Gastroesophageal sphincter (tissue), 4 donors: ENCODE measurements at places on chromosomes 1 and 21. TPM values are rescaled to one million over a fixed set of nuclear protein-coding genes. Genes with fewer than 3 reads are reported as not detected.

GRCh38 chr1:210200124-210200736 lies 32.4 kb upstream of the SERTAD4 start:
- no peak for ATAC-seq

GRCh38 chr1:52403566-52404115 lies 582 bp downstream of the ORC1 start:
- ATAC-seq: peak; percentile 10

GRCh38 chr21:25467896-25468295 lies 139.4 kb downstream of the MRPL39 start:
- no peak for ATAC-seq

DNA sequence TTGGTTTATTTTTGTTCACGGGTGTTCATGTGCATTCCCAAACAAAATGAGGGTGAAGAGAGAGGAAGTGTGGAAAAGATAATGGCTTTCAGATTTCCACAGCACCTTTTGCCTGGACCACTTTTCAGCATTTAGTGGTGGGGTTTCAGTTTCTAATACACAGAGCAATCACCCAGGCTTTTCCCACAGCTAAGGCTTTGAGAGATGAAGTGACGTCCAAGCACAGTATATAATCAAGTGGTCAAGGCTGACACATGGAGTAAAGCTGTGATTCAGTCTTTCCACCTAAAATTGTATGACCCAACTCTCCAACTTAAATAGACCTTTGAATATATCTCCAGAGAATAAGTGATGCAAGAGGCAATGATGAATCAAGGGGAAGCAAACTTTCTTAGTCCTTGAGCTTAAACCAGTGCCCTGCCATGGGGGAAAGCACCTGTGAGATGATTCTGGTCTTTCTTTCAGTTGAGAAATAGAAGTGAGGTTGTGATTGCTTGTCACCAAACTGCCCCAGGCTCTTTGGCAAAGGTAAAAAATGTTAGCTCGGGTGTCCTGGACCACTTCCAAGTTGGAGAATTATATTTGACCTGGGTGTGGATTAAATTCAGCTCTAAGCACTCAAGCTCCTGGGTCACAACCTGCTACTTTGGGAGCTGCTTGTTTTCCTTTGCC lies 2.4 kb upstream of the PIK3R3 start:
- no peak for ATAC-seq

DNA sequence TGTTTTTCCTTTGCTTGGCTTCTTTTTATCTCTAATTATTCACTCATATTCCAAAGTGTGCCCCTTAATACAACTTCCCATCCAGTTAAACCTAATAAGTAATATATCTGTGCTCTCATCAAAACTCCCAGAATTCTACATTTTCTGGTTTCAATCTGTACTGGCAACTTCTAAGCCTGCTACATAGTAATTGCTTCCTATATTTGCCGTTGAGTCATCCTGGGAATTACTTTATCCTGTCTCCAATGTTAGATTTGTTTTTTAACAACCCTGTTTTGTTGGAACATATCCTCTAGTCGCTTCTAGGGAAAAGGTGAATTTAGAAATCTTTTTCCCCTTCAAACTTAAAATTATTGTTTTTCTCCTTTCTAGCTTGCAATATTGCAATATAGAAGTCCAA lies 620.5 kb upstream of the PKN2 start:
- no peak for ATAC-seq

GRCh38 chr21:43299441-43300277 lies 127.3 kb downstream of the SIK1 start:
- no peak for ATAC-seq

- ATAC-seq: no peak
These were observed 11.1 kb downstream of the EEIG2 start for GRCh38 chr1:108570998-108571401.

DNA sequence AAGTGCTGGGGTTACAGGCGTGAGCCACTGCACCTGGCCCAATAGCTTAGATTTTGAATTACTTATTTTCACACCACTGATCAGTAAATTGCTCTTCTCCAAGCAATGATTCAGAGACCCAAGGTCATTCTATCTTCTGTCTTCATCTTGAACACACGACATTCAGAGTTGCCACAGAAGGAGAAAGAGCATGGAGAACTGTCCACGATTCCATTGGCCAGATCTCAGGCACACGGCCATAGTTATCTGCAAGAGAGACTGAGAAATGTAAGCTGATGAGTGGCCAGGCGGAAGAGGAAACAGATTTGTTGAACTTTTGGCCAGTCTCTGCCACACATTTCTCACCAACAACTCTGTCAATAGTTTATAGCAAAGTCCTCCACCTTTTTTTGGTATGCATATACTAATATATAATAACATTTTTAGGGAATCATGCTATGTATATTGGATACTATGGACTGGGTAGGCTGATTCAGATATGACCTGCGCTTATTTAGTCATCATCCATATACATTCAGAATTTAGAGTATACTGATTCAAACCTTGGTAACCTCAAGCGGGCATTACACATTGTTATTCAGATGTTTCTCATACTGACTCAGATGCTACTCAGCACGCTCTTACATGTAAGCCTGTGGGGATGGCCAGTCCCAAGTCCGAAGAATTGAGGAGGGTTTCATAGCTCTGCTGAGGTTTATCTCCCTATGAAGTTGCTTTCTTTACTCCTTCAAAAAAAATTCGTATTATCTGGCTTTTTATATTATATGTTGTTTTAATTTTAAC lies 25.5 kb upstream of the CAP1 start:
- no peak for ATAC-seq

DNA sequence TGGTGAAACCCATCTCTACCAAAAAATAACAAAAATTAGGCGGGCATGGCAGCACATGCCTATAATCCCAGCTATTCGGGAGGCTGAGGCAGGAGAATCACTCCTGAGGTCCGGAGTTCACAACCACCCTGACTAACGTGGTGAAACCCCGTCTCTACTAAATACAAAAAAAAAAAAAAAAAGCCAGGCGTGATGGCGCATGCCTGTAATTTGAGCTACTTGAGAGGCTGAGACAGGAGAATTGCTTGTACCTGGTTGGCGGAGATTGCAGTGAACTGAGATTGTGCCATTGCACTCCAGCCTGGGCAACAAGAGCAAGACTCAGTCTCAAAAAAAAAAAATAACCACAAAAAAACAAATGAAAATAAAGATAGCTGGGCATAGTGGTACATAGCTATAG lies 42.3 kb downstream of the CC2D1B start:
- ATAC-seq: no peak

DNA sequence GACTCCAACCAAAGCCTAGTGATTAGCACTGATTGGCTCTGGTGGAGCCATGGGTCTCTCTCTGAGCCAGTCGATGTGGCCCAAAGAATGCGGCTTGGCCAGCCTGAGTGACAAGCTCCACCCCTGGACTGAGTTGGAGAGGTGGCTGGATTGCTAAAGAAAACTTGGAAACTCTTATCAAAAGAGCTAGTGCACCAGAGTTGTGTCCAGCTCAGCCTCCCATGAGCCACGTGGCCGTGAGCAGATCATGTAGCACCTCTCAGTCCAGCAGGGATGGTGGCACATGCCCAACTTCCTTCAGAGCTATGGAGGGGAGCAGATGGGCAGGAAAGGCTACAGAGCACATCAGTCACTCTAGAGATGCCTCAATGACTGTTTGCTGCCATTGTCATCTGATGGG lies 142.8 kb upstream of the VAMP3 start:
- ATAC-seq: no peak

DNA sequence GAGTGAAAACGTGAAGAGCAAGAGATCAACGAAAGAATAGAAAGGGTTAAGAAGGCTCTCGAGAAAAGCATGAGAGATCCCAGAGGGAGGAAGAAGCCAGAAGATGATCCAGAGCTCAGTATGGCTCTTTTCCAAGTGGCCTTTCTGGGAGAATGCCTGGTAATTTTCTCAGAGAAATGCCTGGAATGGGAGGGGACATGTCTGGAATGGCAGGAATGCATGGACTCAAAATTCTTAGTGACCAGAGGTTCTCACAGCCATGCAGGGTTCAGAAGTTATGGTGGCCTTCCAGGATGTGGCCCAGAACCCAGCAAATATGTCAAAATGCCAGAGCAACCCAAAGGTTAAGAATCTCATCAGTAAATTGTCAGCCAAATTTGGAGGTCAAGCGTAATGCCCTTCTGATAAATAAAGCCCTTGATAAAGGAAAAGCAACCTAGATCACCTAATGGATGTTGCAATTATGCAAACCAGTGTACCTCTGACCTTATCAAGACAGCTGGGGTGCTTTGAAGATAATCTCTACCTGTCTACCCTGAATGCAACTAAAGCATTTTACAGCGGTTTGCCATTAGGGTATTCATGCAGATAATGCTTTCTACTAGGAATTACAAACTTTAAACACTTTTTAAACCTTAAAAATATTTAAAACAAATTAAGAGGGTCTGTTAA lies 53.1 kb downstream of the NBPF6 start:
- no peak for ATAC-seq

DNA sequence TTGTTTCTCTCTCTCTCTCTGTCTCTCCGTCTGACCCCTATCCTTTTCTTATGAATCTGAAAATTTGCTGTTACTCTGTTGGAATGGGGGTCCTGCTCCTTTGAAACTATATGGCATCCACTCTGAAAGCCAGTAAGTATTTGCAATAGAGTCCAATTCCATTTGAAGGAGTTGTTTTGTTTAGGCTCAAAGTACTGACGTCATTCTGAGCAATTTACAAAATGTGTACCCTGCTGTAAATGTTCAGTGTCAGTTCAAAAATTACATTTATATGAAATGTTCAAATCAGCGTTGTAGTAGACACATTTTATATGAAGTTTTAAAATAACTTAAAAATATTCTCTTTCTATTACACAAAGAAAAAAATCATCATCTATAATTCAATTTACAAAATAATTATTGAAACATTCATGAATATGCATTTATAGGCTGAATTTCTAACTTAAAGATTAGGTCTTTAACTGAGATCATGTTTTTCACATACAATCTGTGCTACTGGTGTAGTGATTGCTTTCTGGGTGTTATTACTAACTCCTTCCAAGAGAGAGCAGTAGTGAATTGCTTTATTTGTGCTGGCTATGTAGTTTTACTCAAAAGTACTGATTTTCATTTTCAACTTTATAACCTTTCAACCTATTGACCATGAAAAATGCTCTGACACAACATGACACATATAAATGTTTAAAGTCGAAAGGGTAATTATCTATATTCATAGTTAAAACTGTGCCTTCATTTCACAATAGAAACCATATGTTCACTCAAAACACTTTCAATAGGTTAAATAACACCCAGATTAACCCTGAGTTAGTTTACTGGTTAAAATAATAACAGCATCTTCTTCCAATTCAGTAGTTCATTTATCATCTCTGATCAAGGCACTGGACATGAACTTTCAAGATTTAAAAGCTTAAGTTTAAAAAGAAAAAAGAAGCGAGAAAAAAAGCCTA lies 253.1 kb upstream of the ADGRL4 start:
- ATAC-seq: no peak

BRWD1 gene
- total RNA-seq: 68.9 TPM

VAMP4 gene
- total RNA-seq: 21.5 TPM
